Fibroblast of villous mesenchyme (primary cell): ENCODE measurements at places on chromosomes 3 and 15.

DNA sequence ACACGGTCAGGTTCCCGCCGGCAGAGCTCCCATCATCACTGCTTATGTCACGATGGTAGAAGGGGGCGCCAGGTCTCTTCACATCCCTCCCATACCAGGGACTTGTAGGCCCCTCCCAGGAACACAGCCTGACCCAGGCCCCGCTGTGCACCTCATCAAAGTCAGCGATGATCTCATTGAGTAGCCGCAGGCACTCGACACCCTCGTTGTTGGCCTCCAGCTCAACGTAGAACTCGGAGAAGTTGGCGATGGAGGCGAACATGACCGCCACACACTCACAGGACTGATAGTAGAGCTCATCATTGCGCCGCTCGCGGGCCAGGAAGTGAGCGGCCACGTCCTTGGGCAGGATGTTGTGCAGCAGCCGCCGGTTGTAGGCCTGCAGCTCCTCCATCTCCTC, 89.2 kb downstream of the SEC22A start:
- DNase-seq: no peak

GRCh38 chr3:107676469-107677309, 153.9 kb downstream of the BBX start:
- peak; percentile 35 for DNase-seq

GRCh38 chr3:76888856-76889255, 151.0 kb upstream of the ROBO2 start:
- DNase-seq: no peak

DNA sequence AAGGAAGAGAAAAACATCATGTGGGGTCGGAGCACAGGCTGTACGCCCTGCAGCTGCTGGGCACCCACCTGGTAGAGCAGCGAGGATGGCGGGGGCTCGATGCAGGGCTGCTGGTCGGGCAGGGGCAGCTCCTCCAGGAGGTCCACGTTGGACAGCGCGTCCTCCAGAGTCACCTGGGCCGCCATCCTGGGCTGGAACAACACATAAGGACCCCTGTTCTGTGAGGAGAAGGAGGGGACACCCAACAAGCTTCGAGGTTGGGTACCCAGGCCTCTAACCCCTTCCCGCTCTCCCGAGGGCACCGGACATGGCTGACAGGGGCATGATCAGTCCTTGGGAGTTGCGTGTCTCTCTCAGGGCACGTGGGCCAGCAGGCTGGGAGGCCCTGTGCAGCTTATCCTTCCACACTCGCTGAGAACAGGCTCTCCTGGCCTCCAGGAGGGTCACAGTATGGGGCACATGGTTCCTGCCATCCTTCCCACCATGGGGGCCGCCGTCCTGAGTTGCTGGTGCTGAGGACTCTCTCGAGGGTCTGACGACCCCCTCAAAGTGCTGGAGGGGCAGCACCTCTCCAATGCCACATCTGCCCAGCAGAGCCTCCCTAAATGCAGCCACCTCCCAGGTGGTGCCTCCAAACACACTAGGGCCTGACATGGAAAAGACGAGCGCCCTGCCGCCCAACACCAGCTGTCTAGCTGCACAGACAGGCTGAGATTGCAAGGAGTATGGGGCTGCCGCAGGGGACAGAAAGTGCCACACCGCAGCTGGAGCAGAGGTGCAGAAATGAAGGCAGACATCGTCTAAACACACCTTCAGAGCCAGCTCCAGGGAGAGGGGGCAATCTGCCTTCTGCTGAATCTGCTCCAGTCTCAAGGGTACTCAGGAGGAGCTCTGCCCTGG, 32.8 kb downstream of the CYFIP1 start:
- DNase-seq: no peak
